Stimulated activated CD8-positive, alpha-beta memory T cell treated with anti-CD3 and anti-CD28 coated beads, Interleukin-7, amount 100 ng/mL, for 24 hours (primary cell): ENCODE measurements at places on chromosomes 5 and 9.

DNA sequence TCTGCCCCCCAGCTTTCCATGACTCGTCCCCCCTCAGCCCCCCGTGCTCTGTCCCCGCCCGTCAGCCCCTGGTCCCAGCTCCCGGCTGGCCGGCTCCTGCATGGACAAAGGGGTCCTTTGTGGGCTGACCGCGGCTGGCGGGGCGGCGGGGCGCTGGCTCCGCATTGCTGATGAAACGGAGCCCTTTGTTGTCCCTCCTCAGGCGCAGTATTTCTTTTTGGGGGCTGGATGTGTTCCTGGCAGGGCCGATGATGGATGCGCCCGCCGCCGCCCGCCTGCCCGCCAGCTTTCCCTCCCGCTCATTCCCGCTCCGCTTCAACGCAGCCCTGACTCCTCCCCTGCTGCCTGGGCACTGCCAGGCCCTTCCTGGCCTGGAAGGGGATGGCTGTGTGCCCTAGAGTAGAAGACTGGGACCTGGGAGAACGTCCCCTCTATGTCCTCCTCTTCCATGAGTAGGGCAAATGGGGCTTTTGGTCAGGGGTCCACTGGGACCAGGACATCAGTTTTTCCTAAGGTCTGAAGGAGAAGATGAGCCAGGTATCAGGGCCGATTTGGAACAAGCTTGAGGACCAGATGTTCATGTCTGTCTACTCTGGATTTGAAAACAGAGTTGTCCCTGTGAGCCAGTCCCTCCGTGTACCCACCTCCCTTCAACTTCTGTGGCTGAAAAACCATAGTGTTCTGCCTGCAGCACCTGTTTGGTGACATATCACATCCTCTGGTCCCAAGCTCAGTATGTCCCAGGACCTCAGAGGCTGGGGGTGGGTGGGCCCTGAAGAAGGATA is 29.0 kb downstream of the CXXC5 start:
- DNase-seq, result no peak

GRCh38 chr9:135213566-135213965 is 126.1 kb downstream of the OLFM1 start:
- DNase-seq, result no peak

DNA sequence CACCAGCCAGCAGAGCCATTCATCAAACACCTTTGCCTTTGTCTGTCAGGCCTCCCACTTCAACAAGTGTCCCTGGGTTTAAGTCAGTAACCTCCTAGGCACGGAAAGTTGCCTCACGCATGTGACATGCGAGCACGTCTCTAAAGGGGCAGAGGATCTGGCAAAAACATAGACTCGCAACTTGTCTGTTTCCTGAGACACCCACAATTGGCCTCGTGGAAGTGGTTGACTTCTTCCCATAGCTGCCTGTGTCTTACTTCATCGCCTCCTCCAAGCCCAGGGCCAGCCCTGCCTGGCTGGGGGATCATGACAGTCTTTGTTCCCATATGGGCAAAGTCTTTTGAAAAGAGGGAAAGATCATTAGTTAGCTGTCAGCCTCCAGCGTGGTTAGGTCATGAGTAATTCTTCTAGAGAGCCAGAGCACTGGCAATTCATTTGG is 35.5 kb upstream of the GLRX start:
- DNase-seq, result no peak

DNA sequence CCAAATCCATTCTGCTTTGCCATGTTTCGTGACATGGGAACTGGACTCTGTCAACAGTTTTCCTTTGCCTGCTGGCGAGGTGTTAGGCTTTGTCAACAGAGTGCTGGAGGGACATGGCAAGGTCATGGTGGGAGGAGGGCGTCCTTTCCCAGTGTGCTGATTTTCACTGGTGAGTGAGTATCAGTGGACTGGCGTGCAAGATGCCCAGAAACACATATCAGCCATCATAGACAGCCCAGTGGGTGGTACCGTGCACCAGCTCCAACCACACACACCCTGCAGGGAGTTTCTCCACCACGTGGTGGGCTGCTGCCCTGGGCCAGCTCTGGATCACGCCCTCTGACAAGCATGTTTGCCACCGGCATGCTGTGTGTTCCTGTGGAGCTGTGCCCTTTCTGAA is 50.0 kb upstream of the ABL1 start:
- no peak for DNase-seq

DNA sequence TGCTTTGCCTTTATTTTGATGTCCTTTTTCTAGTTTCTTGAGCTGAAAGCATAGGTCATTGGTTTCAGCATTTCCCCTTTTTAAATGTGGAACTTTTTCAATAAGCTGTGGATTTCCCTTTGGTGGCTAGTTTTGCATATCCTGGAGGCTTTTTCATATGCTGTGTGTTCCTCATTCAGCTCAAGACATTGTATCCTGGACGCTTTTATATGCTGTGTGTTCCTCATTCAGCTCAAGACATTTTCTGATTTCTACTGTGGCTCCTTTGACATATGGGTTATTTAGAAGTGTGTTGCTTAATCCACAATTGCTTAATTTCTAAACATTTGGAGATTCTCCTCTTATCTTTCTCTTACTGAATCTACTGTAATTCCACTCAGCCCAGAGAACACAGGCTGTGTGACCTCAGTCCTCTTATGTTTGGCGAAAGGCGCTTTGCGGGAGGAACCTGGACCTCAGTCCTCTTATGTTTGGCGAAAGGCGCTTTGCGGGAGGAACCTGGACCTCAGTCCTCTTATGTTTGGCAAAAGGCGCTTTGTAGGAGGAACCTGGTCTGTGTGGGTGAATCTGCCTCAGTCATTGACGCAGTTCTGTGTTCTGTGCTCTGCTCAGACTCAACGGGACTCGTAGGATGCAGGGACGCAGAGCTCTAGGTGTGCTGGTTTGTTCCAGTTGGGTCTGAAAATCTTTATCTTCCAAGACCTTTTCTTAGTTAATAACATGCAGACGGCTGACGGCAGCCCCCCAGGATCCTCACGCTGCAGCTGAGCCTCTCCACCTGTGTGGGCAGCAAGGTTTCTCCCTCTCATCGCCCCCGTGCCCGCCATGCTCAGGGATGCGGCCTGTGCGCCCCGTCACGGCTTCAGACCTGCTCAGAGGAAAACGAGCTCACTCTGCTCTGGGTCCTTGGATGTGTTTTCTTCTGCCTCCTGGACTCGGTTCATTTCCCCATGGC is 6.0 kb upstream of the SLC9A3 start:
- no peak for DNase-seq

GRCh38 chr9:79387101-79387835 is 184.5 kb upstream of the TLE4 start:
- no peak for DNase-seq

DNA sequence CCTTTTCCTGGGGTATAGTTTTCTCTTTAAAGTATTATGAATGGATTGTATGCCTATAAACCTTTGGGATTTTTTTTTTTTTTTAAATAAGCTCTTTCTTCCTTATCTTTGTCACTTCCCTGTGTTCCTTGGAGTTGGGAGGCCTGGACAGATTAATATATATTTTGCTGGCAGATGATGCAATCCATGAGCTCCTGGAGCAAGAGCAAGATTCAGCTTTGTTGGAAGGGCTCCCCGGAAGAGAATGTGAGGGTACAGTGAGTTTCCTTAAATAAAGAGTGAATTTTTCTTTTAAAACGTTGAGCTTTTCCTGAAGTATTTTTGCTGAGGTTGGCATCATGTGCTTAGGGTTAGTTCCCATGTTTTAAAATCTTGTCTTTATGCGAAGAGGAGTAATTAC is 98.7 kb upstream of the SLC28A3 start:
- no peak for DNase-seq

- no peak for DNase-seq
Measured at GRCh38 chr5:56126487-56127179, 106.5 kb downstream of the ANKRD55 start.

- DNase-seq, result no peak
Measured at GRCh38 chr9:15707000-15707399, 154.2 kb downstream of the CCDC171 start.

DNA sequence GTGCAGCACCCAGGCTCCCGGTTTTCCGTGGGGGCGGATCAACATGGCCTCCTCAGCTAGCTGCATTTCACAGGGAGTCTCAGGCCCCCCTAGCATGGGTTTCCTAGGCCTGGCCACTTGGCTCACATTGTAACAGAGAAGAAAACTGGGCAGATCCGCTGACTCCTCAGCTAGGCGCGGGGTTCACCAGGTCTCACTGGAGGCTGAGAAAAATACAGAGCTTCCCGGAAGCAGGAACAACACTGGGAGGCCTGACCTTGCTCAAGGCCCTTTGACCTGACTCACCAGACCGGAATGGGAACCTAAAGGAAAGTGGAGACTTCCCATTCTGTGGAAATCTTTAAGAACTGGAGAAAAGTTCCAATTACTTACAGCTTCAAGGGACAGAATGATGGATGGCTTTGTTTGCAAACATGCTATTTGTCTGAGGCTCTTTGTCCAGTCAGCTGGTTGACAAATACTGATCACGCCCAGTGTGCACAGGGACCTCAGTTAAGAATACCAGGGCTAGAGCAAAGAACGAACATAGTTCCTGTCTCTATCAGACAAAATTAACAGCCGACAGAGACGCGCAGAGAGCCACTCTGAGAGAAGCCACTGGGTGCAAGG is 88.7 kb upstream of the LRRTM2 start:
- DNase-seq, result no peak

GRCh38 chr5:171355302-171355724 is 32.3 kb upstream of the NPM1 start:
- DNase-seq, result no peak

GRCh38 chr5:159545156-159545555 is 214.9 kb upstream of the IL12B start:
- DNase-seq, result no peak

- DNase-seq, result no peak
Measured at GRCh38 chr5:142644640-142645361, 41.1 kb downstream of the FGF1 start.

DNA sequence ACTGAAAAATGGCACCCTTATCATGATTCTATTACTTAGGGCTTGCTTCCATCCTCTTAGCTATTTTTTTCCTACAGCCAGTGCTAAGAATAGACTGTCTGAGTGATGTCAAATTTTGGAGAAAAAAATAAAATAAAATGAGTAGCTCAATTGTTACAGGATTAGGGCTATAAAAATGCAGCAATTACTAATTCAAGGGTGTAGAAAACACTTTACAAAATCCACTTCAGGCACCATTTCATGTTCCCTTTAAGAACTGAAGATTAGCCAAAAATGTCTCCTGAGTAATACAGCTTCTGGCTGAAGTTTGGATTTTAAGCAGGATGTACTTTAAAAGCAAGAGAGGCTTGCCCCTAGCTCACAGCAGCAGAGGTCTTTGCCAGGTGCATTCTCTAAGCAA is 240.5 kb upstream of the IRX1 start:
- DNase-seq, result no peak

DNA sequence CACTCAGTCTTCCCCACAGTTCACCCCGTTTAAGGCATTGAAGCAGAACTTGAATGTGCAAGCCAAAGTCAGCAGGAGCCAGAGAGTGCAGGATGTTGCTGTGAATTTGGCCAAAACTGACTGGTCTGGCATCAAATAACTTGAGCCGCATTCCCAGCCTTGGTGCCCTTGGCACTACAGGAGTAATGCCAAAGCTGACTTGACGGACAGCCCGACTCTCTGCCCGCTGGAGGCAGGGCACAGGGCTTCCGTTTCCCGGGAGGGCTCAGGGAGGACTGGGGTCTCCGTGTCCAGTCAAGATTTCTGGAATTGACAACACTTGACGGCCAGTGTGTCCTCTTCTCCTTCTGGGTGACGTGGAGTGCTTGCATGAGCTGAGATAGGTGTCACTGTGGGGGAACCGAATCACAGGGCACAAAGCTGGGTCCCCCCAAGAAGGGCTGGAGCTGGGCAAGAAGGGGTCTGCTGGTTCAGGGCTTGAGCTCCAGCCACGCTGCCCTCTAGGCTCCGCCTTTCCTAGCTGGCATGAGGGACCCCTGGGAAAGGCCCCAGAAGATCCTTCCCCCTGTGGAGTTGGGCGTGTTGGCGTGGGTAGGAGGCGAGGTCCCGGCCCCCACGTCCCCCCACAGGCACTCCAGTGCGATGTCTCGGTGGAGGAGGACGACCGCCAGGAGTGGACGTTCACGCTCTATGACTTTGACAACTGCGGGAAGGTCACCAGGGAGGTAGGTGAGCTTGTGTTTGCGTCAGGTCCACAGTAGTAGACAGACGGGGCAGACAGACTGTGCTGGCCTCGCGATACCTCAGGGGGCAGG is 25.2 kb downstream of the NKD2 start:
- DNase-seq, result no peak

DNA sequence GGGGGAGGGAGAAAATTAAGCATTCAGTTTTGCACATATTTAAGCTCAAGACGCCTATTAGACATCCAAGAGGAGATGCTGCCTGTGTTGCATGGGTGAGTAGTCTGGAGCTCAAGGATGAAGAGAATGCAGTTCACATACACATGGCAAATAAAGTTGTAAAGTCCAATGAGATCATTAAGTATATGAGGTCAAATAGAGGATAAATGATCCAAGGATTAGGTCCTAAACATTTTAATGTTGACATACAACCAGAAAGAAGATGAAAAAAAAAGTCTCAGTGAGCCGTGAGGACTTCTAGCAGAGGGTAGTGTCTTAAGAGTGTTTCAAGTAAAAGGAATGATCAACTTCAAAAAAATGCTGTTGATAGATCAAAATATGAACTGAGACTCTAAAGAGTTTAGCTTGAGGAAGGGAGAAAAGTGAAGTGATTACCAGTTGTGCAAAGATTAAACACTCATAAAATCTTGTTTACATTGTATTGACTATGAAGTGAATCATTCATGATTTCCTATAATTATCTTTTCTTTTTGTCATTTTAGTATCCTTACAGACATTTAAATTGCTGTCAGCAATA is 251.8 kb downstream of the ZNF608 start:
- no peak for DNase-seq

GRCh38 chr5:180290568-180291233 is 1.2 kb downstream of the MAPK9 start:
- DNase-seq, result no peak

GRCh38 chr9:134631881-134632280 is 9.7 kb upstream of the COL5A1 start:
- no peak for DNase-seq

DNA sequence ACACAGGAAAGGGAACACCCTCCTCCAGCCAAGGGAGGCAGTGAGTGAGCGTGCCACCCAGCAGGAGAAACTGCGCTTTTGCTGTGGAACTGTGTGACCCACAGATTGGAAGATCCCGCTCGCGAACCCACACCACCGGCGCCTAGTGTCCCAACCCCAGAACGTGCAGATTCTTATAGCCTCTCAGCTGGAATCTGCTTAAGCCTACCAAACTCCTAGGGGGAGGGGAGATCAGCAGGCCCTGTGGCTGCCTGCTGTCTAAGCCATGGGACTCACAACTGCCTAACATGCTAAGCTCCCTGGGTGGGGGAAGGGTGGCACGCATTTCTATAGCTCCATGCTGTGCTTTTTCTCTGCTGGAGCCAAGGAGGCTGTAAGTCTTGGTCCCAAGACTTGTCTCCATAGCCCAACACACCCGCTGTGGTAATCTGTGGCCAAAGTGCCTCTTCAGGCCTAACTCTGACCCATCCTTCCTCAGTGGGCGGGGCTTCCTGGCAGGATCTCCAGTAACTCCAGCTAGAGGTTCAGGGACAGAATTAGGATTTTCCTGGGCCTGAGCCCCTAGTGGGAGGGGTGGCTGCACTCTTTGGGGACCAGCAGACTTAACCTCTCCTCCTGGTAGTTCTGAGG is 485.0 kb downstream of the TAF11L14 start:
- no peak for DNase-seq
